Thymus (tissue), 14 donors: ENCODE measurements at places on chromosomes 16 and 17. TPM values are rescaled to one million over a fixed set of nuclear protein-coding genes. Genes with fewer than 3 reads are reported as not detected.
A peak's percentile ranks its signal among the peaks of the same experiment; 100 is the strongest.

- DNase-seq = no peak
Observed at GRCh38 chr16:86297391-86297790, 212.9 kb upstream of the FOXF1 start.

- DNase-seq = peak; percentile 82
Observed at GRCh38 chr16:89096768-89097391, 3.2 kb downstream of the ACSF3 start.

- DNase-seq = no peak
Observed at GRCh38 chr16:13150181-13150885, 248.9 kb downstream of the SHISA9 start.

DNA sequence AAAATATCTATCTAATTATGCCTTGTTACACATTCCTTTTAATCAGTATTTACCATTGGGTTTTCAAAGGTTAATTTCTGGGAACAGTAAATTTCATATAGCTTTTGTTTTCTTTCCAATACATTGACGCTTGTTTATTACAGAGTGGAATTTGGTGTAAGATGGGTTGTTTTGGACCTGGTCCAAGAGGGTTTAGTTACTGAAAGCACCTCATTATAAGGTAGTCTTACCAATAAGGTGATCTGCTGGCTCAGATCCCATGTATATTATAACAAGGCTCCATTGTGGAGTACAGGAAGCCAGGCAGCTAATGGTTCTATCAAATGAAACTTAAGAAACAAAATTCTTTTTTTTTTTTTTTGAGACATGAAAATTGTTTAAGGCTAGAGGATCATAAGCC is 87.3 kb upstream of the NACA2 start:
- no peak for DNase-seq

DNA sequence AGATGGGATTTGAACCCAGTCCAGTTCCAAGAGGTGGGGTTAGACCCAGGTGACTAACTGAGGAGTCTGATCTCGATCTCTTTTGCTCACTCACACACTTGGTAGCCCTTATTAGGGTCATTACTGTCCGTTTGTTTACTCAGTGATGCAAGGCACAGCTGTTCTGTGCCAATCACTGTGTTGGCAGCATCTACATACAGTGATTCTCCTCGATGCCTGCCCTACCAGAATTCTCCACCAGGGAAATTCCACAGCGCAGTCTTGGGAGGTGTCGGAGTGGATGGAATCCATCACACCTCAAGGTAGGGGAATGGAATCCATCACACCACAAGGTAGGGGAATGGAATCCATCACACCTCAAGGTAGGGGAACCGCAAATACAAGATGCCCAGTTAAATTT is 279.6 kb downstream of the MAF start:
- DNase-seq = no peak

DNA sequence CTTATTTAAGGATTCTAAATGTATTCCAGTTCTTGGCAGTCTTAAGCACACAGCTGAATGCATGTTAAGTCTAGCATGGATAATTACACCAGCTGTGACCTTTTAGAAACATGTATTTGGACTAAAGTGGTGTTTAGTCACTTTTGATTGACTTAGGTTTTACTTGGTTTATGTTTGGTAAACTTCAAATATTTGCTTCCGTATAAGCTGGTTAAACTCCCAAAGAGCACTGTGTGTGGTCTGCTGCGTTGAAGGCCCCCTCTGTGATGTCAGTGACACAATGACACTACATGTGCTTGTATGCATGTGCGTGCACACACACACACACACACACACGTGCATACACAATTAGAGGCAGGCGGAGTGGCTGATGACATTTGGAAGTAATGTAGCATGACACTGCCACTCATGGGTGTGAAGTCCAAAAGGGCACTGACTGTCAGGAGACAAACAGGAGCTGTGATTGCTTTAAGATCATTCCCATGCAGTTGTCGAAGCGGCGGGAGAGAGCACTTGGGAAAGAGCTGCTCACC is 156.1 kb upstream of the CDH13 start:
- no peak for DNase-seq

DNA sequence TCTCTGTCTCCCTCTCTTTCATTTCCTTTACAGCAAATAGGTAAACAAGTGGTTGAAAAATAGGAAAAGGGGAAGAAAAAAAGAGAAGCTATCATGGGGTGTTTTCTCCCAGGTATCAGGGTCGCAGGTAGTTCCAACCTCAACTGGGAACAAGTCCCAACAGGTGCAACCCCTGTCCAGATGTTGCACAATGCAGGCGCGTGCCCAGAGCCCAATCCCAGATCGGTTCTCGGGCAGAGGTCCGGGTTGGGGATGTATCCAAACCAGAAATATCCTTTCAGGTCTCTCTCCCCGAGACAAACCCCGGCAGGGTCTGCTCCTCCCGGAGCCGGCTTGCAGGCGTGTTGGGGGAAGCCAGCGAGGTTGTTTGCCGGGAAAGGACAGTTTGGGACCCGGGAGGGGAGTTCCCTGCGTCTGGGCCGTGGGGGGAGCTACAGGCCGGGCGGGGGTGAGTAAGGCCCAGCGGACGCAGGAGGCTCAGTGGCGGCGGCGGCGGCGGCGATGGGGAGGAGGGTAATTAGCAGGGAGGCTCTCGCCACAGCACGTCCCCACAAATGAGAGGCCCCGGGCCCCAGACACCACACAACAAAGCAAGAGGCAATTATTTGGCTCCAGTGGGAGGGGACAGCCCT is 21.2 kb upstream of the SP6 start:
- no peak for DNase-seq

GRCh38 chr16:67460168-67460567 is 20.8 kb downstream of the ATP6V0D1 start:
- no peak for DNase-seq

- no peak for DNase-seq
Observed at GRCh38 chr16:8088820-8089338, 501.4 kb downstream of the TMEM114 start.

DNA sequence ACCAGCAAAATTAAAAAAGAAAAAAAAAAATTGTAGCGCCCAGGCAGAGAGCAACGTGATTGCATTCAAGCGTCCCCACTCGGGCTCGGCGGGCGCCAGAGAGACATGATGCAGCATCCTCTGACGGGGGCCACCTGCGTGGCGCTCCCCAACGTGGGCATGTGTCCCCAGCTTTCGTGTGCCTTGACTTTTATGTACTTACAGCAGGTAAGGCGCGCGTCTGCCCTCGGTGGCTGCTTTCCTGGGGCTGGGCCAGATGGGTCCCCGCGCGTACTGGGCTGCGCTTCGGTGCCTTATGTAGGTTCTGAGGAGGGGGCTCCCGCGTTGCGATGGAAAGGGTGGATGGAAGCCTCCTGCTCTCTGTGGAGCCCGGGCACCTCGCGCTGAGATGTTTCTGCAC is 28.4 kb upstream of the RBFOX1 start:
- no peak for DNase-seq

GRCh38 chr16:50613964-50614474 is 65.8 kb downstream of the NKD1 start:
- DNase-seq = no peak

GRCh38 chr16:88880226-88881006 is 14.0 kb upstream of the PABPN1L start:
- DNase-seq = no peak

- DNase-seq = peak; percentile 53
Observed at GRCh38 chr17:76995387-76996105, 127.3 kb downstream of the MGAT5B start.

GRCh38 chr17:65228734-65229620 is 91.8 kb downstream of the RGS9 start:
- DNase-seq = no peak

DNA sequence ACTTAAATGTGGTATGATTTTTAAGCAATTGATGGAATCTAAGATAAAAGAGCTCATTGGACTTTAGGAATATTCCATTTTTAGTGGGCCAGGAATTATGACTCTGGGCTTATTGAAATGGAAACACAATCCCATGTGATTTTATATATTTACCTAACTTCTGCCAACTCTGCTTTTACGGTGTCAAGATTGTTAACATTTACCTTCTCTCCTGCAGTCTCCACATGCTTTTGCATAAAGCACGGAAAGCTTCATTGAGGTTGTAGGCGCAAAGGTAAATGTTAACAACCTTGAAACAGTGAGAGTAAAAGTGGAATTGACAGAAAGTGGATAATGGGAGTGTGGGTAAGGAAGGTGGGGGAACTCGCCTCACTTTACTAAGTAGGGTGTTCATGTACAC is 468.1 kb downstream of the PMP22 start:
- DNase-seq = no peak

DNA sequence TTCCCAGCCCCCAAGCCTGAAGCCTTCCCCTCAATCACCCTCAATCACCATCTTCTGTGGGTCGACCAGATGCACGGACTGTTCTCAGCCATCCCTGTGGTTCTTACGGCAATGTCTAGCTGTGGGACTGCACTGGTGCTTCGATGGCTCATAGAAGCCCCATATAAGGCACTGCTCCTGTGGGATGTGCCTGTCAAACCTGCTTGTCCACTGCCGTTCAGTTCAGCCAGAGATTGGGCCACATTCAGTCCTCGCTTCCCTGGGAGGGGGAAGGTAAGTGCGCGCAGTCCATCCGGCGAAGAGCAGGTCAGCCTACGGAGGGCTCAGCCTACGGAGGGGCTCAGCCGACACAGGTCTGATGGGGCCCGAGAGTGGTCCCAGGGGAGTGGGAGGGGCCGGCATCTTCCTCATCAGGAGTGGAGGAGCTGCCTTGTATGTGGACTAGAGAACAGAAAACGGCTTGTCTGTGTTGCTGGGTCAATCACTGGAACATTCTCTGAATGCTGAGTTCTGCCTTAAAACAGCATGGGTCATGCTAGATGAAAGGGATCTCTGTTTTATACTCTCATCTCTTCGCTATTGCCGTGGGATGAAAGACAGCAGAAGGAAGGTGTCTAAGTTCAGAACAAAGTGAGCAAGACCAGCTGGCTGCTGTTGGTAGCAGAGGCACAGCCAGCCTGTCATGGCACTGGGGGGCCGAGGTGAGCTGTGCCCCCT is at the start of gene CARD14:
TSS of gene CARD14 (plus strand) at position 247 of the 717 bp plus-strand sequence. CDS start 11,409 bp downstream, outside the sequence.
- no peak for DNase-seq

GRCh38 chr16:82630688-82631087 is 3.9 kb downstream of the CDH13 start:
- no peak for DNase-seq

GRCh38 chr16:66478733-66479511 is 51.8 kb downstream of the BEAN1 start:
- DNase-seq = peak; percentile 79

DNA sequence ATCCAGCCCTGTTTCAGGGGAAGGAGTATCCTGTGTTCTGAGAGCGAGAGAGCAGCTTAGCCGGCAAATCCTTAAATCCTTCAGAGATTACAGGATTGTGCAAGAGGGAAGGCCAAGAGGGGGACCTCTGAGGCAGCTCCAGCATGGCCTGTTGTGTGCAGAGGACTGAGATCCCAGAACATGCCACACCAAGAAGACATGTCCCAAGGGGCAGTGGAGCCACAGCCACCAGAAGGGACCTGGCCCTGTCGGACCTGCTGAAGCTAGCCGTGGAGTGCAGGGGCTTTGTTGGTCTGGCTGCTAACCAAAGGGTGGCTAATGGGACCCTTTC is 1.6 kb upstream of the MRC2 start:
- no peak for DNase-seq

GRCh38 chr16:14539631-14540030 is 90.4 kb downstream of the PARN start:
- no peak for DNase-seq

Gene RDM1
- 5.7 TPM for total RNA-seq

Gene MYH13
- total RNA-seq = under 0.01 TPM

Gene ITGAD
- 0.28 TPM for total RNA-seq

Gene SCGB1C2
- not detected for total RNA-seq

Gene CENPX
- total RNA-seq = 44.5 TPM

Gene CES5A
- 0.09 TPM for total RNA-seq

Gene DPEP3
- total RNA-seq = 0.14 TPM

Gene FNDC8
- not detected for total RNA-seq

Gene P2RX1
- total RNA-seq = 3.6 TPM

Gene CXCL16
- 3.3 TPM for total RNA-seq

Gene TMED6
- total RNA-seq = 0.14 TPM

Gene CYLD
- total RNA-seq = 53.9 TPM

Gene CLDN9
- 0.19 TPM for total RNA-seq

Gene ABCC6
- 0.09 TPM for total RNA-seq

Gene HP
- 5.3 TPM for total RNA-seq
